ENCODE measurements at places on chromosomes 6 and 20.

DNA sequence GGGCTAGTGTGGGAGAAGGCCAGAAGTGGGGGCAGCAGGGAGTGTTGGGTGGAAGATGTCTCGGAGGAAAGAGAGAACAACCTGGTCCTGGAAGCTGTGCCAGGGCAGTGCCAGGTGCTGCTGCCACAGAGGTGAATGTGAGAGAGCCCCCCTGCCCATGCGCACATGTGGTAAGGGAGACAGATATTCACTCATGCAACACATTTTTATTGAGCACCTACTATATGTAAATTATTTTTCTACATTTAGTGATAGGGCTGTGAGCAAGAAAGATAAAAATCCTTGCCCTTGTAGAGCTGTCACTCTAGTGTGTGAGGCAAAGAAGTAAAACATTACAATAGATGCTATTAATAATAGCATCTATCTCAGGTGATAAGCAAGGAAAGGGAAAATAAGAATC lies 471 bp downstream of the CLPSL1 start:
- DNase-seq: no peak

DNA sequence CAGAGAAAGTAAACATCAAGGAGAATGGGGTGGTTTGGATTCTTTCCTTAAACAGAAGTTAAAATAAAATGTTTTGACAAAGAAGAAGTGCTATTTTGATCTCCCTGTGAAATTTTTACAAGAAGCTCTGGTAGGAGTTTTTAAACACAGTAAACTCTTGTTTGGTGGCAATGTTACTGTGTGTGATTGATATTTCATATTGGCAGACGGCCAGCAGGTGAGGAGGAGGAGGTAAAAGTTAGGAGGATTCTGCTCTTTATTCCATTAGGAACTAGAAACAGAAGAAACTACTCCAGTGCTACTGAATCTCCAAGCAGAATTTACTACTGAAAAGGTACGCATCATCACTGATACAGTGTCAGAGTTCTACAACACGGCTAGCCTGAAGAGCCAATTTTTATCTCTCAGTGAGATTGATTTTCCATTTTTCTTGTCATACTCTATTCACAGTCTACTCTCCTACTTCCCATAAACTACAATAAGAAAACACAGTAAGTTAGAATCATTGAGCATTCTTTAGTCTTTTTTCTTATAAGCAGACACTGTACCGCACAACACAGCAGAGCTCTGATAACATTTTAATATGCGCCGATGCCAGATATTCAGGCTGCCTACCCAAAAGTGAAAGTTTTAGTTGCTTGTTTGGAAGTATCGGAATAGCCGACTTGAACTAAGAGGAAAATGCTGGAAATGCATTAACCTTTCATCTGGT lies 21.2 kb upstream of the AFDN start:
- DNase-seq: no peak

DNA sequence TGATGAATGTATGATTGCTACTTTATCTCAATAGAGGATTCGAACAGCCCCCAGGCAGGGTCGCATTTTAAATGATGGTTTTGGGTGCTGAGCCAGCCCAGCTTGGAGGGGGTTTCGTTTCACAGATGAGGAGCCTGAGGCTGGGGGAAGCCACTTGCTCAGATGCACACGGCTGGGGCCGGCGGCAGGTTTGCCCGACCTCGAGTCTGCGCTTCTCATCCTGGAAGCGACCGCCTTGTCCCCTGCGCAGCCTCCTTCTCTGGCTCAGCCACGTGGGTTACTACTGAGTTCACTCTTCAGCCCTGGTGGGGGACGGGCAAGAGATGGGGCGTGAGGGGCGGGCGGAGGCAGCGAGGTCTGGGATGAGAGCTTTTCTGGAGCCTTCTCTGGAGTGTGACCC lies 25.3 kb downstream of the NTSR1 start:
- DNase-seq: no peak

- no peak for DNase-seq
Measured at GRCh38 chr20:47674145-47674544, 111.1 kb downstream of the SULF2 start.

DNA sequence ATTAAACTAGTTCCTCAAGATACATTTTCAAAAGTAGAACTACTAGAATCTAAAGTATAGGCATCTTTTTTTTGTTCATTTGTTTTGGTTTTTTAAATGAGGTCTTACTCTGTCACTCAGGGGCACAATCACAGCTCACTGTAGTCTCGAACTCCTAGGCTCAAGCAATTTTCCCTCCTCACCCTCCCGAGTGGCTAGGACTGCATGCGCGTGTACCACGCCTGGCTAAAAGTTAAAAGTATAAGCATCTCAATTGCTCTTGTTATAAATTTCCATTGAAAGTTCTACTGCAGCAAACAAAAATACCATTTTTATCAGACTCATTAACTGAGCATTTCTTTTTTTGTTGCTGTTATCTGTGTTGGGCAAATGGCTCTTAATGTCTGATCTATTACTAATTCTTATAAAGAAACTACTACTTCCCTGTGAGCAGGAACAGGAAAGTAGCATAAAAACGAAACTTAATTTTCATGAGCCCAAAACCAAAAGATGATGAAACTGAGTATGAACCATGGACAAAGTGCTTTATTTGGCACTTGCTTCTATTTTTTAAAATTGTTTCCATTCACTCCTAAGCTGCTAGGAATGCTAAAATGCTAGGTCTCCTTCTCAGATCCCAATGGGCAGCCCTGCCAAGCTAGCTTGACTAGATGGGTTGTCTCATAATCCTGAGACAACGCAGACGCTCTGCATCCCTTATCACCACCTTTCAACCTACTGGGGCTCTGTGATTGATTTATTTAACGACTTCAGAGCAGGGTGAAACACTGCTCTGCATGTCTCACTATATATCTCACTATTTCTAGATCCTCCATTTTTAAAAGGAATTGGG lies 36.9 kb downstream of the TRPC4AP start:
- no peak for DNase-seq

DNA sequence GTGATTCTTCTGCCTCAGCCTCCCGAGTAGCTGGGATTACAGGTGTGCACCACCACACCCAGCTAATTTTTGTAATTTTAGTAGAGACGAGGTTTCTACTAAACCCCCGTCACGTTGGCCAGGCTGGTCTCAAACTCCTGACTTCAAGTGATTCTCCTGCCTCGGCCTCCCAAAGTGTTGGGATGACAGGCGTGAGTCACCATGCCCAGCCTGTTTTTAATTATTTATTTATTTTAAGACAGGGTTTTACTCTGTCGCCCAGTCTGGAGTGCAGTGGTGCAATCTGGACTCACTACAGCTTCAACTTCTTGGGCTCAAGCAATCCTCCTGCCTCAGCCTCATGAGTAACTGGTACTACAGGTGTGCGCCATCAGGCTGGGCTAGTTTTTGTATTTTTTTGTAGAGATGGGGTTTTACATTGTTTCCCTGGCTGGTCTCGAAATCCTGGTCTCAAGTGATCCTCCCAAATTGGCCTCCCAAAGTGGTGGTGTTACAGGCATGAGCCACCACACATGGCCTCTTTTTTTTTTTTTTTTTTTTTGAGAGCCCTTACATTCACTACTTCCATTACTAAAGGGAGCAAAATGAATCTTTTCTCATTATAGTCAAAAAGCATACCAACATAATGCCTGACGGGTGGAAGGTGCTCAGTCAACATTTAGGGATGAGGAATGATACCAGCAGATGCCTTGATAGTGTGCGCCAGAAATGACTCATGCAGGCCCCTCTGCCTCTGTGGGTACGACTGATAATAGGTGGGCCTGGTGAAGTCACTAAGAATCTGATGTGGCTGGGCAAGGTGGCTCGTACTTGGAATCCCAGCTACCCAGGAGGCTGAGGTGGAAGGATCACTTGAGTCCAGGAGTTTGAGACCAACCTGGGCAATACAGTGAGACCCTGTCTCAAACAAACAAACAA lies 17.8 kb upstream of the RALGAPB start:
- DNase-seq: no peak

- DNase-seq: no peak
Measured at GRCh38 chr6:2507016-2507415, 243.7 kb downstream of the MYLK4 start.

- DNase-seq: no peak
Measured at GRCh38 chr20:4711511-4711910, 10.2 kb upstream of the PRND start.

- peak; percentile 49 for DNase-seq
Measured at GRCh38 chr20:35120012-35120701, 27.0 kb downstream of the EDEM2 start.

DNA sequence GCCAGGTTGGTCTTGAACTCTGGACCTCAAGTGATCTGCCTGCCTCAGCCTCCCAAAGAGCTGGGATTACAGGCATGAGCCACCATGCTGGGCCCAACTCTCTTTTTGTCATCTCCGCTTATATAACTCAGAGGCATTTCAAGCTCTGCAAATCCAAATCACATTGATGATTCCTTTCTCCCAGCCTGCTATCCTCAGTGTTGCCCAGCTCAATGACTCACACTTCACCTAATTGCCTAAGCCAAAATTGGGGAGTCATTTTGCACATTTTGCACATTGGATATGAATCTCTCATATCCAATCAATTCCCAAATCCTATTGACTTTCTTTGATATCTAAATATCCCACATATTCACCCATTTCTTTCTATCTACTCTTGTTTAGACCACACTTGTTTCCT lies 3.9 kb downstream of the UTRN start:
- DNase-seq: peak; percentile 29

DNA sequence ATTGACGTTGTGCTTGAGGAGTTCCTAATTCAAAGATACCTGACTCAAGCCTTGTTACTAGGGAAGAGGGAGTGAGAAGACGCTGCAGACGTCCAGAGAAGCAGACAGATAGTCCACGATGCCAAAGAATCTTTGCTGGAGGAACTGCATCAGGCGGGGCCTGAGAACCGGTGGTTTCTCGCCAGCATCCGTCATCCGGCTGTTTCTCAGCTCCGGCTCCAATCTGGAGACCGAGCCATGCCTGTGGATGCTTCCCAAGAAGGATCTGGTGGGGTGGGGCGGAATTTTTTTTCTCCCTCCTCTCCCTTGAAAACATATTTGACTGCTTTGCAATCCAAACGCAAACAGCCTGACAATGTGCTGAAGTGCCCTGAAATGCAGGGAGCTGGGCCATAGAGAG lies 125.8 kb upstream of the SRSF6 start:
- DNase-seq: no peak

DNA sequence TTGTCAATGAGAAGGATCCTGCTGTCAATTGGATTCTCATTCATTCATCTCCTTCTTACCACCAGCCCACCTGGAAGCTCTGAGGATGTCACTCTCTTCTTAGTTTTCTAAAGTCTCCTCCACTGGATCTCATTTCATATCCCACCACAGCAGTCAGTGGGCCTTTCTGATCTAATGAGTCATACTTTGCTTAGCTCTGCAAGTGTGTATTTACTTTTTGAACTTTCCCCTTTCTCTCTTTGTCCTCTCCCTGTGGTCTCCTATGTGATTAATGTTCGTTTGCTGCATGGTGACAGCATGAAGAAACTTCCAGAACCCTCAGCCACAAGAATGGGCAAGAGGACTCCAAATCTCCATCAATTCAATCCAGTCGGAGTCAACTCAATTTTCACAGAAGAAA lies 63.6 kb upstream of the SYNDIG1 start:
- DNase-seq: no peak

DNA sequence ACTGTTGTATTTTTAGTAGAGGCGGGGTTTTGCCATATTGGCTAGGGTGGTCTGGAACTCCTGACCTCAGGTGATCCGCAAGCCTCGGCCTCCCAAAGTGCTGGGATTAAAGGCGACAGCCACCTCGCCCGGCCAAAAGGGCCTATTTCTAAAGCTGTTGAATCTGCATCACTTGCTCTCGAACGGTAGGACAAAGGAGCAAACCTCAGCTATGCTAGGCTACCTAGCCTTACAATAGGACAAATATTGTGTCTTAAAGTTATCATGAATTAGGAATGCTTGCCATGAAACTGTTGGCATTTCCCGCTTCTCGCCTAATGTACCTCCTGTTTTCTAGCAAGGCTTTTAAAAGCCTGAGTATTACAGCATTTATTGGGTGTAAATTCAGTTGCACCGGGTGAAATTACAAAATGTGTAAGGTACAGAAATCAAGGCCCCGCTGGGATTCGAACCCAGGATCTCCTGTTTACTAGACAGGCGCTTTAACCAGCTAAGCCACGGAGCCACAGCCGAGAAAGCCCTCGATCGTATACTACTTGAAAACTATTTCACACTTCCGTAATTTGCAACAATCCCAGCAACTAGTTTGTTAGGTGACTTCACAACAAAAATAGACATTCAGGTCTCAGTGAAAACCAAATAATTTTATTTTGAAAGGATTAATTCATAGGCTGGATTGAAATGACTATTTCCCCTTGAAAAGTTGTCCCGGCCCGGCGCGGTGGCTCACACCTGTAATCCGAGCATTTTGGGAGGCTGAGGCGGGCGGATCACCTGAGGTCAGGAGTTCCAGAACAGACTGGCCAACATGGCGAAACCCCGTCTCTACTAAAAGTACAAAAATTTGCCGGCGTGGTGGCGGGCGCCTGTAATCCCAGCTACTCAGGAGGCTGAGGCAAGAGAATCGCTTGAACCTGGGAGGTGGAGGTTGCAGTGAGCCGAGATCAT lies 211.6 kb upstream of the ZNF184 start:
- DNase-seq: peak; percentile 81

DNA sequence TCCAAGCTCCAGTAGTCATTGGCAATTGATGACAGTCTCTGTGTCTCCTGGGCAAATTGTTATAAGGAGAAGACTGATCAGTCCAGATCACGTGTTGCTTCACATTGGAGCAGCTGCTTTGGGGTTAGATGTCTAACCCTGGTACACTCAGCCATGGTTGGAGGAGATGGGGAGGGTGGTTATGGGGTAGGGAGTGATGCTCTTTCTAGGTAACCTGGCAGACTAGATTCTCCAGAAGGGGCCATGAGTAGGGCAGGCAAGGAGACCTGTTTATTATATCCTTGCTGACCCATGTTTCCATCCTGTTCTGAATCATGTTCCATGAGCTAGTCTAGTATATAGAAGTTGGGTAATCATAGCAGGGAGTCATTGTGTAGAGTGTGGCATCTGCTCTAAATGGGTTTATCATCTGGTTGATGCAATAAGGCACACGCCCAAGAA lies 50.8 kb upstream of the BACH2 start:
- DNase-seq: no peak

- peak; percentile 60 for DNase-seq
Measured at GRCh38 chr6:4381381-4381780, 246.0 kb upstream of the ECI2 start.

DNA sequence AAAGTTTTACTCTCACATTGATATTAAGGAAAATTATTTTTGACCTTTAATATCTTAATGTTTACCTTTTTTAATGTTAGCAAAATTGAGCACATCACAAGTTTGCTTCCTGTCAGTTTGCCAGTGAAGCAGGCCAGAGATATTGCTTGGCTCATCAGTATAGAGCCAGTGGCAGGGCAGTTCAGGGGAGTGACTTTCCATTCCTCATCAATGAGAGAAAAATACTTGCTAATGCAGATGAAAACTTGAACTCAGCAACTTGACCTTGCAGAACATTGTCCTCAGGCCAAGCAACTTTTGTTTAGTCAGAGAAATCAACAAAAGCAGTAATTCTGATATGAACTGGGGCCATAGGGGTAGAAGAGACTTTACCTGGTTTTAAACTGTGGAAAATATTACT lies 6.9 kb downstream of the TAB2 start:
- no peak for DNase-seq

DNA sequence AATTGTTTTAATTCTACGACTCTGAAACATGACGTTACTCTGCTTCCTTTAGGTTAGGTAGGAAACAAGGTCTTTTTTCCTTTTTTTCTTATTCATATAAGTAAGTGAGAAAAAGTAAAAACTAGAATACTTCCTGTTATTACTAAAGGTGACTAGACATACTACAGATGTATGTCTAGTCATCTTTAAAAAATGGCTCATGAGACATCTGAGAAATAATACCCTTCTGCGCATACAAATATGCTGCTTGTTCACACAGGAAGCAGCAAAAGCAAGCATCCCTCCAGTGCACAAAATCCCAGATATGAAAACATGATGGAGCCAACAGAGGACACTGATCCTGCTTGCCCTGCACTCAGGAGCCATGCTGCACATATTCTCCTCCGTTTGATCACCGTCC lies 699.1 kb downstream of the EPM2A start:
- DNase-seq: peak; percentile 47
